Astrocyte of the hippocampus (primary cell): ENCODE measurements at places on chromosomes 5 and 9.

DNA sequence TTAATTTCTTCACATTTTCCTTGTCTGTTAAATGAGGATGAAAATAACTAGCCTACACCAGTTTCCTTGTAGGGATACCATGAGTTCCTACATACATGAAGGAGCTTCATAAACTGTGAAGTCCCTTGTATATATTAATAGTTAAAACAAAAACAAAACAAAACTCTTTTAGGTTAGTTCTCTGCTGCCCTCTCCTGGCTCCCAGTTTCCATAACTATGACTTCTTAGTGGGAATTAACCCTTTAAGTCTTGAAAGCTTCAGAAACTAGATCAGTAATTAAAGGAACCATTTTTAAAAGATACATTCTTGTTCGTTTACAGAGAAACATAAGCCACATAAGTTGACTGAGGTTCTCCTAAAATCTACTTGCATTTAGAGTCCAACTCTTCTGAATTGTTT lies 500.0 kb upstream of the C9orf72 start:
- DNase-seq, result peak; percentile 75

- no peak for DNase-seq
These were observed 4.9 kb downstream of the IRX2 start for GRCh38 chr5:2746561-2747032.

DNA sequence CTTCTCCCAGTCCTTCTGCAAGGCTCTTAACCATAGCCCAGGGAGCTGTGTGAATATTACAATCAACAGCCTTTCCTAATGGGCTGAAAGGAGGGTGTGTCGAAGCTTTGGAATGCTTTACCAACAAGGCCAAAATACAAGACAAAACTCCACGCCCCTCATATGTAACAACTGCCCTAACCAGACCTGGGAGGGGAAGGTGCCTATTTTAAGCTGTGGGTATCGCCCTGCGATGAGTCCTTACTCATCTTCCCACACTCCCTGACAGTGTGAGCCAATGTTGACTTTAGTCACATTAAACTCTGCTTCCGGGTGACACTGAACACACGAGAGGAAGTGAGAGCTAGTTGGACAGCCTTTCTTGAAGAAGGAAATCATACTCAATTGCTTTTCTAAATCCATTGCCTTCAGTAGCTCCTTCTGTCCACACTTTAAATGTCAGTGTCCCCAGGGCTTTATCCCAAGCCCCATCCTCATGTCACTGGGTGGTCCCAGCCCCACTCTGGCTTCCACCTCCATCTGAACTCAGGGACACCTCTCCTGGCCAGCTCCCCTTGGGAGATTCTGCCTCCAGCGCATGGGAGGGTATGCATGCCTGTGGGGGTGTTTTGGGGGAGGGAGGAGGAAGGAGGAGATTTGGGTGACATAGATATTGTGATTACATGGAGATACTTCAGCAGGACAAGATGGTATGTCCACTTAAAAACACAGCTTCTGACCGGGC lies 6.5 kb upstream of the TBC1D9B start:
- peak; percentile 45 for DNase-seq

DNA sequence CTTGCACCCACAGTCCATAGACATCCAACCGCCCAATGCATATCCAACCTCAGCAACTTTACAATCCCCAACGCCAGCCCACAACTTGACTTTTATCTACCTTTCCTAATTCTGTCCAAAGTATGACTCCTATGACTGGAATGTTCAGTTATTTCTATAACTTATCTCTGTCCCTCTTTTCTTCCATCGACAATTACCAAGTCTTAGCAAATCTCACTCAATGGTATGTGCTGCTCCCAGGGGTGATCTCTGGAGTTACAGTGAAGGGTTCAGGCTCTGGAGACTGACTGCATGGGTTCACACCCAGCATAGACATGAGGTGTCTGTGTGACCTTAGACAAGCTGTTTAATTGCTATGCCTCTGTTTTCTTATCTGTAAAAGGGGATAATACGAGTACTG lies 106.9 kb downstream of the SPOCK1 start:
- DNase-seq, result no peak

DNA sequence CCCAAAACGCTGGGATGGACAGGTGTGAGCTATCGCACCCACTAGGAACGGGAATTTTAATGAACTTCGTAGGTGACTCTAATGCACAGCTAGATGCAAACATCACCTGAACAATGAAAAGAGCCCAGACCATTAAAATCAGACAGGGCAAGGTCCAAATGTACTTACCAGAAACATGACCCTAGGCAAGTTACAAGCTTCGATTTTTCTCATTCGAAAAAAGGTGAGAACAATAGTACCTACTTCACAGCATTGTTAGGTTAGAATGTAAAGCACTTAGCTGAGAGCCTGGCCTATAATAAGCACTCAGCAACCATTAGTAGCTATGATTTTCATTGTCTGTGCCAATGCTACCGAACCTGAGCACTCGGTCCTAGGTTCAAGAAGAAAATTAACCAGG lies 5.8 kb upstream of the KLHL3 start:
- no peak for DNase-seq
